SJSA1 (cell line): ENCODE measurements at places on chromosomes 5 and 9. TPM values are rescaled to one million over a fixed set of nuclear protein-coding genes. Genes with fewer than 3 reads are reported as not detected.

The CAMK2A gene
- not detected in 2 replicates for total RNA-seq

The IFNK gene
- total RNA-seq, result not detected in 2 replicates

The CTXN3 gene
- total RNA-seq, result not detected in 2 replicates

The WDR36 gene
- 26.4 and 54.9 TPM in 2 replicates for total RNA-seq

The B4GALT1 gene
- total RNA-seq, result 2.6 and 4.7 TPM in 2 replicates

The EIF4E1B gene
- not detected in 2 replicates for total RNA-seq

The FCN2 gene
- total RNA-seq, result not detected in 2 replicates

GRCh38 chr5:175591293-175591692 is 66.6 kb upstream of the HRH2 start:
- no peak for DNase-seq

DNA sequence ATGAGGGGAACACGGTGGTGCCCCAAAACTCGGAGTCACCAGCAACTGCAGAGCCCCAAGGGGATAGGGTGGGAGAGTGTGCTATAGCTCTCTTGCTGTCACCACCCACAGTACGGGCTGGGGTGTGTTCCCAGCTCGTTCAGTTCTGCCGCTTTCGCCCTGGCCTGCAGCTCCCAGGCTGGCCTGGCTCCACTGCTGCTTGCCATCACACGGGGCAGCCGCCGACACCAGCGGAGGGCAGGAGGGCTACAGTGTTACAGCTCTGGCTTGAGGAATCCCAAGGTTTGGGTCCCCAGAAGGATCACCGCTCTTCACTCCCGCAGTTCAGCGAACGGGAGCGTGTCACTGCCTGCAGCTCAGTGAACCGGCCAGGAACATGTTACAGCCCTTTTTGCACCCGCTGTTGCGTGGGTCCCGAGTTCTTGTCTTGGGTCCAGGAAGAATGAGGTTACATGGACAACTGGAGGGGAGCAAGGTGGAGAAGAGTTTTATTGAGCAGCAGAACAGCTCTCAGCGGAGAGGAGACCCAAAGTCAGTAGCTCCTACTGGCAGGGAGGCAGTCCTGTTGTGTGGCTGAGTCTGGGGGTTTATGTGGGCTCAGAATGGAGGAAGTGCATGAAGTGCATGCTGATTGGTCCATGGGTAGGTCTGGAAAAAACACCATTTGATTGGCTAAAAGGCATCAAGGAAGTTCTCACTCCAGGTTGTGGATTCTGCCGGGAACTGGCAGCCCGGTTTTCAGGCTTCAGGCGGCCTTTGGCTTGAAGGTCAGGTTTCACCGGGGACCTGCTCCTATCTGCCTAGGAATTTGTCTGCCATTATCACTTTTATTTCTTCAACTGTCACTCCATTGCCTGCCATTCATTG is 113.4 kb downstream of the EHMT1 start:
- no peak for DNase-seq

DNA sequence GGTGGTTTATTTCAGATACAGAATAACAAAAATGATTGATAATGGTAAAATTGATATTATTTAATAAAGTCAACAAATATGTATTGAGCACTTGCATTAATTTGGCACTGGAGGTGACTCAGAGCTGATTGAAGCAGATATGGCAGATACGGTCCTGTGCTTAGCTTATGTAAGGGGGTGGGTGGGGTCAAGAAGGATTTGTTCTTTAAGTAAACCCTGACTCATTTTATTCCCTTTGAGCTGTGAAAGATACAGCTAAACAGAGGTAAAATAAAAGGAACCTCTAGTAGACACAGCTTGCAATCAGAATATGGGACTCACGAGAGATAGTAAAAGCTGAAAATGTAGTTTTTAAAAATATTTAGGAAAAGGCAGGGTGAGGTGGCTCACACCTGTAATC is 201.3 kb upstream of the CLINT1 start:
- no peak for DNase-seq

DNA sequence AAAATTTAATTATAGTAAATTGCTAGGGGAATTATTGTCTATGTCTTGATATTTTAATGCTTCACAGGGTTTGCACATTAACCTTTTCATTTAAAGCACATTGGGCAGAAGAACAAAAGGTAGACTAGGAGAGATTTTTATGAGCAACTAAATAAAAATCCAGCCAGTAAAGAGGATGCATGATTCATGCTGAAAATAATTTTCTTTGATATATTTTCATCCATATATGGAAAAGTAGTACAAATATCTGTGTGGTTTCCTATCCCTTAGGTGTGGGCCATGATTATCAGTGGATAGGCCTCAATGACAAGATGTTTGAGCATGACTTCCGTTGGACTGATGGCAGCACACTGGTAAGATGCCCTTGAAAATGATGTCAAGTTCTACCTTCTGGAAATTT is 83.1 kb downstream of the VCAN start:
- no peak for DNase-seq

DNA sequence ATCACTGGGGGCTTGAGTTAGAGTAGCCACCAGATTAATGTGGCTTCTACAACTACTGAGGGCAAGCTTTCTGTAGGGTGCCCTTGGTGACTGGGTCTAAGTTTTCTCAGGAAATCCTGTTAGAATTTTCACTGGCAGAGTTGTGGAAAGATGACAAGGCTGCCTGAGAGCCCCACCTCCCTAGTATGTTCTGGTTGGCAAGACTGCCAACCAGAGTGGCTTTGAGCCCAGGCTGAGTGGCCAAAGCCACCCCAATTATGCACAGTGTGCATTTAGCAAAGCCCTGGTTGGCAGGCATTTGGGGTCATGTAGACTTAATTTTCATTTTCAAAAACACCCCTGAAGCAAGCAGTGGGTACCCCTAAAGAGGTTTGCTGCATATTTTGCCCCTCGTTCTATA is 136.7 kb upstream of the HAPLN1 start:
- no peak for DNase-seq

GRCh38 chr9:125361837-125362531 is 100.4 kb downstream of the GAPVD1 start:
- no peak for DNase-seq

- no peak for DNase-seq
Observed at GRCh38 chr9:127541865-127542264, 70.2 kb upstream of the STXBP1 start.

DNA sequence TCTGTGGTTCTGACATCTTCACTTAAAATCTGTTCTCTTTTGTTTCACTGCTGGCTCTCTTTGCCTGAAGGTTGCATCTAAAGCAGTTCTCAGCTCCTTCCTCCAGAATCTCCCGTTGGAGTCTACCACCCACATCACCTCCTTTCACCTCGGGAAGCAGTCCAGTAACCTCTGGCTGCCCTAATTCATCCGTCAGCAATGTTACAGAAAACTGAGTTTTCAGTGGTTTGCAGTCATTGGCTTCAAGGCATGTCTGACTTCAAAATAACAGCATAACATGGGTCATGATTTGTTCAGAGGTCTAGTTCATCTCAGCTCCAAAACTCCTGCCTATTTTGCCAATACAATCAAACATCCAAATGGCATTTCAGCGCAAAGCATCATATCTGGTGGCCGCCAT is 107.7 kb downstream of the GOLPH3 start:
- DNase-seq, result no peak

DNA sequence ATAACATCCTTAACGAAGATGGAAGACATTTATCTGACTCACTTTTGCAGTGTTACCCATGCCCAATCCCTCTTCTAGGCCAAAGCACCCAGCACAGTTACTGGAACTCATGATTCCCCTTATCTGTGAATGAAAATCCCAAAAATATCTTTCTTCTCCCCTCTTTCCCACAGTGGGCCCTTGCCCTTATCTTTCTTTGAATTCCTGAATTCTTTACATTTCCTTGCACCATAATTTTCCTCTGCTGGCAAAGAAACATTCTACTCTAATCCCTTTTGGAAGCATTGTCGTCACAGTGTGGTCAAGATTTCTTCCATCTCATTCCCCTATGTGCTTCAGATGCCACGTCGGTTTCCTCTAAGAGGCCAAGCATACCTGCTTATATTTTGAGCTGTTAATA is 135.9 kb upstream of the LIFR start:
- no peak for DNase-seq

GRCh38 chr5:60886158-60886557 is 42.1 kb upstream of the ELOVL7 start:
- DNase-seq, result no peak
